Keratinocyte (primary cell): ENCODE measurements at places on chromosomes 7 and 10.

DNA sequence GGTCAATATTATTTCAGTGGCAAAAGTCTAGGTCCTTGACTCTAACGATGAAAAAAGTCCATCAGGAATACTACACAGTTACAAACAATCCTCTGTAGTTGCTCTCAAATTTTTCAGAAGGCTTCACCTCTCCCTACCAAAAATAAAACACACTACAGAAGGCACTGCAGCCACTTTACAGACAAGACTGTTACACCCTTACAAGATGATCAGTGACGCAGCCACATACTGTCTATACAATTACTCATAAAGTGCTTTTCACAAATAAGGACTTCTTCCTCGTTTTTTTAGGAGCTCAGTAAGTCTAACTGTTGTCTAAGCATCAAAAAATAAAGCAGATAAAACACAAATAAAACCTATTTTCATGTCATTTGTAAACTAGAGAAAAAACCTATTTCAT lies 27.1 kb downstream of the NDUFB2 start:
- no peak for DNase-seq
- H3K27ac ChIP-seq: no peak overlapping the region
- H3K36me3 ChIP-seq: no peaks in the 10 kb centered on the region
- no peaks in the 10 kb centered on the region for H3K27me3 ChIP-seq

- DNase-seq: no peak
- no peaks in the 10 kb centered on the region for H3K4me1 ChIP-seq
- no peaks in the 10 kb centered on the region for H3K27me3 ChIP-seq
Observed at GRCh38 chr7:43444711-43445578, 138.0 kb upstream of the STK17A start.

GRCh38 chr10:98246911-98247805 lies 20.8 kb downstream of the LOXL4 start:
- no peak overlapping the region for H3K27ac ChIP-seq
- no peak overlapping the region for H3K4me3 ChIP-seq
- no peaks in the 10 kb centered on the region for H3K4me1 ChIP-seq
- H3K36me3 ChIP-seq: peaks cover 27% of the 10 kb centered on the region
- no peak for DNase-seq

- peaks cover 61% of the 10 kb centered on the region for H3K4me1 ChIP-seq
- H3K27me3 ChIP-seq: no peaks in the 10 kb centered on the region
- DNase-seq: peak; percentile 49
Observed at GRCh38 chr7:93856323-93856722, 34.2 kb downstream of the TFPI2 start.

- no peaks in the 10 kb centered on the region for H3K36me3 ChIP-seq
- no peak overlapping the region for H3K27ac ChIP-seq
- no peak for DNase-seq
- no peaks in the 10 kb centered on the region for H3K4me1 ChIP-seq
Observed at GRCh38 chr10:100600218-100600617, 64.5 kb downstream of the HIF1AN start.

- H3K27ac ChIP-seq: no peak overlapping the region
- no peak for DNase-seq
- no peaks in the 10 kb centered on the region for H3K36me3 ChIP-seq
- H3K4me1 ChIP-seq: no peaks in the 10 kb centered on the region
- no peaks in the 10 kb centered on the region for H3K27me3 ChIP-seq
Observed at GRCh38 chr7:79008786-79009185, 444.7 kb downstream of the MAGI2 start.

GRCh38 chr7:112302566-112302965 lies 96.1 kb downstream of the ZNF277 start:
- no peak overlapping the region for H3K27ac ChIP-seq
- DNase-seq: no peak
- H3K36me3 ChIP-seq: peaks cover 4% of the 10 kb centered on the region
- no peaks in the 10 kb centered on the region for H3K27me3 ChIP-seq
- H3K4me3 ChIP-seq: no peak overlapping the region
- no peaks in the 10 kb centered on the region for H3K4me1 ChIP-seq

DNA sequence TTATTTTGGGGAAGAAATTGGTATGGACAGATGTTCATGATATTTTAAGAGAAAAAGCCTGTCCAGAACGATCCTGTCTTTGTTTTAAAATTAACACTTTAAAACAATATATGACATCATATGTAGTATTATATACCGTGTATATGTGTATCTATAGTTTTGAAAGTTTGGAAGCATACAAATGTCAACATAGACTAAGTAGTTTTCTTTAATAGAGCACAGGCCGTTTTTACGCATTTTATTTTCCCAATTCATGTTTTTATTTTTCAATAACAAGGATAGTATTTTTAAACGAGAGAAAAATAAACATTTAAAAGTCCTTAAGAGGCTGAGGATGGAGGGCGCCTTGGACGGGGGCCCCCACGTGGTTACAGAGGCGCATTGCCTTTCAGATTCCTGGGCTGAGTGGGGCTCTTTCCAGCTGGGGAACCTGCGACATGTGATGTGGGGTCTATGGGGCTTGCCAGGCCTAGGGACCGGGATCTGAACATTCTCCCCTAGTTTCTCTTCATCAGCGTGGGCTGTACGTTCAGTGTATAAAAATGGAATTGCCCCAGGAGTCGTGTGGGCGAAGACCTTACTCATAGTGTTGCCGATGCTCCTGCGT lies 127.8 kb upstream of the ZNF746 start:
- peaks cover 14% of the 10 kb centered on the region for H3K4me1 ChIP-seq
- peak overlapping the region; percentile 77 for H3K4me3 ChIP-seq
- no peaks in the 10 kb centered on the region for H3K27me3 ChIP-seq
- peak overlapping the region; percentile 69 for H3K27ac ChIP-seq

DNA sequence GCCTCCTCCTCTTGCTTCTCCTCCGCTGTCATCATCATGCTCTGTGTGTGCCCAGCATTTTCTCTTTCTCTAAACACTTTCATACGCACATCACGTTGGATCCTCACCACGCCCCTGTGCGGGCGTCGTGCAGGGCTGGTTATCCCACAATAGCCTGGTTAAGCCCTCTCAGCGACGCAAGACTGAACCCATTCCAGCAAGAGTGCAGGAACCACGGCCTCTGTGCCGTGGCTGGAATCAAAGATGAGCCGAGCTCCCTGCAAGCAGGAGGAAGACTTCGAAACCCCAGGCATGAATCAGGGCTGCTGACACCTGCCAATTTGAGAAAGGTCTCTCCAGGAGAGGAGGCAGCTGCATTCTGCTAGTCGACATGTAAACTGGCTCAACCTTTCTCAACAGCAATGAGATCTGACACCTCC lies 74.8 kb upstream of the FOXK1 start:
- no peaks in the 10 kb centered on the region for H3K36me3 ChIP-seq
- H3K4me1 ChIP-seq: no peaks in the 10 kb centered on the region
- no peaks in the 10 kb centered on the region for H3K27me3 ChIP-seq
- no peak overlapping the region for H3K27ac ChIP-seq
- H3K4me3 ChIP-seq: no peak overlapping the region
- DNase-seq: no peak

DNA sequence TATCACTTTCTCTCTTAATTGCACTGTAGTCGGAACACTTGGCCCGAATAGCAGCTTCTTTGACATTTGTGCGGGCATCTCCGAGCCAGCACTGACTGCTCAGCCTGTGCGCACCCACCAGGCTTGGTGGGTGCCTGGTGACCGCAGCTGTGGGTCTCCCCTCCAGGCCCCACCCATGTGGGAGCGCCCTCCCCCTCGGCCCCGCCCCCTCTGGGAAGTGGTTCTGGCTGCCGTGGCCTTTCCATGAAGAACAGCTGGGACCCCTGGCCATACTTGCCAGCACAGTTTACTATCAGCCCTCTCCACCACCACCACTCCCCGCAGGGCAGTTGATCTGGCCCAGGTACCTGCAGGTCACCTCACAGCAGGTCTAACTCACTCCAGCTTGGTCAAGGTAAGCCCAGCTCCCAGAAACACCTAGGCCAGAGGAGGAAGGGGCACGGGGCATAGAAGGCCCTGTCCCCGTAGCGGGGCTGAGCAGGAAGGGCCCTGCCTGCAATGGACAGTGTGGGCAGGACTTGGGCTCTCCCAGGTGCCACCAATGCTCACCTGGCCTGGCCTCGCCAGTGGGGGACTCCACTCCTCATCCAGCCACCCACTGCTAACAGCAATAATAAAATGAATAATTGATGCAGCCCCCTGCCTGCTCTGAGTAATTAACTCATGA lies 5.8 kb downstream of the RASGEF1A start:
- H3K27ac ChIP-seq: no peak overlapping the region
- H3K36me3 ChIP-seq: no peaks in the 10 kb centered on the region
- H3K4me1 ChIP-seq: no peaks in the 10 kb centered on the region
- H3K27me3 ChIP-seq: peaks cover 39% of the 10 kb centered on the region
- DNase-seq: no peak
- no peak overlapping the region for H3K4me3 ChIP-seq
